IPS-NIHi11 (cell line): ENCODE measurements at places on chromosomes 3 and 15.

DNA sequence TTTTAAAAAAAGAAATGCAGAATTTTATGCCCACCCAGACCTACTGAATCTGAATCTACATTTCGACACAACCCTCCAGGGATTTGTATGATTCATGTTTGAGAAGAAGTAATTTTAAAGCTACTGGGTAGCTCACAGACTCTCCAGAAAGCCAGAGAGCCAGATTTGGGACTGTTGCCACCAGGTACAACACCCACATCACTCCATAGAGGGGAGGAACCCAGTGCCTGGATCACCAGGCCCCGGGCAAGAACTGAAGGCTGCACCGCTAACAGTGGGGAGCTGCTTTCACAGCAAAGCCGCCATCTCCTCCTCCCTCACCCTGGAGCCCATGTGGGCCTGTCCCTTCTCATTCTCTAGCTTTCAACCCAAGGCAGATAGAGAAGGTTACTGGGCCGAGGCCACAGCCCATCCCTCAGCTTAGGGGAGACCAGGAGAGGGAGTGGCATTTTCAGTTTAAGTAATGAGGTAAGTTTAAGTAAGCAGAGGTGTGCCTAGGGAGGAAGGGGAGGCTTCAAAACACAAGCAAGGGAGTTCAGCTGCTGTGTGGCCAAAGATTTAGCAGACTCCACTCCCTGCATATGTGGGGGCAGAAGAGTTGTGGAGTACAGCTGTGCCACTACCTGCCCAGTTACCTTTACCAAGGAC lies 109.8 kb downstream of the IL12A start:
- DNase-seq, result no peak

GRCh38 chr15:84755736-84756527 lies 7.5 kb downstream of the ZNF592 start:
- no peak for DNase-seq

- no peak for DNase-seq
Observed at GRCh38 chr3:57937092-57937491, 71.1 kb upstream of the FLNB start.

DNA sequence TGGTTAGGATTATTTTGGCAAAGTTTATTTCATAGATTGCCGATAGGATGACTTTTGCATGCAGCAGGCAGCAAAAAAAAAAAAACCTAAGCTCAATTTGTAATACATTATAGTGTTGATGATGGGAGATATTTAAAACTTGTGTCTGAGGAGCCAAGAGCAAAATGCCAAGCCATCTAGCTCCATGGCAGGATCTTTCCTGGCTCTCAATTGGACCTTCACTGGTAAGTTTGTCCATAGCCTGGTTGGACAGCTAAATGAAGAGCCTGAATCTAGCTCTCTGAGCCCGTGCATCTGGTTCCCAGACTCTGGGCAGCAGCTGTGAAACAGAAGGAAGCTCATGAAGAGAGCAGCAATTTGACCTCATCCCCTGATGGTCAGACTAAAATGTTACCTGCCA lies 17.5 kb downstream of the STAC start:
- no peak for DNase-seq

GRCh38 chr3:46365041-46365440 lies 5.7 kb upstream of the CCR5 start:
- DNase-seq, result no peak

GRCh38 chr3:38511546-38511945 lies 15.4 kb downstream of the EXOG start:
- DNase-seq, result no peak

- no peak for DNase-seq
Observed at GRCh38 chr15:38186507-38186906, 66.1 kb upstream of the SPRED1 start.
